GM23248 (cell line): ENCODE measurements at places on chromosomes 1 and 21. TPM values are rescaled to one million over a fixed set of nuclear protein-coding genes. Genes with fewer than 3 reads are reported as not detected.

DNA sequence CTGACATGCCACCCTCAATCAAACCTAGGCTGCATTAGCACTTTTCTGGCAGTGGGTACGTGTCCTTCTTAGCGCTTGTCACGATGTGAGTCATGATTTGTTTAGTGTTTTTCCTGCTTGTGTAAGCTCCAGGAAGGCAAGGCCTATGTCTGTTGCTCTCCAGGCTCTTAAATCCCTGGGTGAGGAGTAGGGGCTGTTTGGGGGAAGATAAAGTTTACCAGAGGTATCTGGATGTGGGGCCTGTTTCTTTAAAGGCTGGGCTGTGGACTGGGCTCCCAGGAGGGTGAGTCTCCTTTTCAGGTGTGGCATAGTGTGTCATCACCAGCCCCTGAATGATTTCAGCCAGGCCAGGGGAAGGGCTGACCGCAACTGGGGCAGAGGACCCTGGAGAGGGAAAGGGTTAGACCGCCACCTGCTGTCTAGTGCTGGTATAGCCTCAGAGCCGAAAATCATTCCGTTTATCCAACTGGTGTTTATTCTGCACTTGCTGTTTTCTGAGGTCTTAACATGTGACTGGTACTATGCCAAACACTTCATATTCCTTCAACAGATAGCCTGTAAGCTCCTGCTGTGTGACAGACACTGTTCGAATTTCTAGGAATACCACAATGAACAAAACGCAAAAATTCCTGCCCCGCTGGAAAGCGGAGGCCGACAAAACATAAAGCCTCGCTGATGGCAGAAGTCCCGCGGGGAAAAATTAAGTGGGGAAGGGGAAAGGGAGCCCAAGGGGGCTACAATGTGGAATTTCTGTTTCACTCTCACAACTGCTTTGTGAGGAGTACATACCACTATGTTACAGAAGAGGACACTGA lies 9.7 kb downstream of the SERINC2 start:
- H3K4me3 ChIP-seq = no peak overlapping the region
- H3K27me3 ChIP-seq = no peaks in the 10 kb centered on the region
- H3K4me1 ChIP-seq = peaks cover 10% of the 10 kb centered on the region
- H3K27ac ChIP-seq = peak overlapping the region; percentile 40
- peak; percentile 92 for DNase-seq

GRCh38 chr1:156958247-156958714 lies 37.8 kb downstream of the LRRC71 start:
- peaks cover 10% of the 10 kb centered on the region; the same call in 1 of the 2 replicates for H3K36me3 ChIP-seq
- no peak overlapping the region for H3K27ac ChIP-seq
- no peak overlapping the region for H3K4me3 ChIP-seq
- no peaks in the 10 kb centered on the region for H3K27me3 ChIP-seq
- DNase-seq = no peak
- H3K4me1 ChIP-seq = no peaks in the 10 kb centered on the region

DNA sequence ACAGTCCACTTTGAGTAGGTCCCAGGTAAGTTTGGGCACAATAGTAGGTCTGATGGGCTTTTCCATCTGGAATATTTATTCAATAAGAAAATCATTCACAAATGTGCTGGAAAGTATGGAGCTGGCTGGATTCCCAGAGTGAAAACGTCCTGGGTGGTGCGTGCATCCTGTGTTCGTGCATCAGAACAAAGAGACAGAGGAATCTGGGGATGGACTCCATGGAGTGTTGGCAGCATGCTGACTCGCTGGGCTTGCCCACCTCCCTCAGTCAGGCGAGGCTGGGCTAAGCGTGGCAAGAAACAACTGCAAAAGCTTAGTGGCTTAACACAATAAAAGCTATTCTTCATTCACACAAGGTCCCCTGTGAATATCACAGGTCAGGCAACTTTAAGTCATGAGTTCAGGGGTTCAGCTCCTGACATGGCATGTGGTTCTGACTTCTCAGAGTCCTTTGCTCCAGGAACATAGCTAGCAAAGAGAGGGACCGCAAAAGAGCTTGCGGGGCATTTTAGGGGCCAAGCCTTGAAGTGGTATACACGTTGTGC lies 151.6 kb upstream of the ZNF644 start:
- no peaks in the 10 kb centered on the region for H3K36me3 ChIP-seq
- no peaks in the 10 kb centered on the region for H3K4me1 ChIP-seq
- H3K4me3 ChIP-seq = no peak overlapping the region
- peaks cover 20% of the 10 kb centered on the region for H3K27me3 ChIP-seq

- H3K36me3 ChIP-seq = no peaks in the 10 kb centered on the region
- H3K4me1 ChIP-seq = no peaks in the 10 kb centered on the region
- no peak overlapping the region for H3K27ac ChIP-seq
- no peaks in the 10 kb centered on the region for H3K27me3 ChIP-seq
Observed at GRCh38 chr1:230320804-230321203, 105.3 kb downstream of the PGBD5 start.

- H3K36me3 ChIP-seq = no peaks in the 10 kb centered on the region
- DNase-seq = no peak
- no peak overlapping the region for H3K27ac ChIP-seq
- no peak overlapping the region for H3K4me3 ChIP-seq
Observed at GRCh38 chr1:33272930-33273329, 16.6 kb downstream of the ZNF362 start.

- no peaks in the 10 kb centered on the region for H3K27me3 ChIP-seq
- peak overlapping the region; percentile 37 for H3K4me3 ChIP-seq
- H3K4me1 ChIP-seq = peaks cover 29% of the 10 kb centered on the region
Observed at GRCh38 chr1:206472454-206472853, 2.2 kb downstream of the IKBKE start.

DNA sequence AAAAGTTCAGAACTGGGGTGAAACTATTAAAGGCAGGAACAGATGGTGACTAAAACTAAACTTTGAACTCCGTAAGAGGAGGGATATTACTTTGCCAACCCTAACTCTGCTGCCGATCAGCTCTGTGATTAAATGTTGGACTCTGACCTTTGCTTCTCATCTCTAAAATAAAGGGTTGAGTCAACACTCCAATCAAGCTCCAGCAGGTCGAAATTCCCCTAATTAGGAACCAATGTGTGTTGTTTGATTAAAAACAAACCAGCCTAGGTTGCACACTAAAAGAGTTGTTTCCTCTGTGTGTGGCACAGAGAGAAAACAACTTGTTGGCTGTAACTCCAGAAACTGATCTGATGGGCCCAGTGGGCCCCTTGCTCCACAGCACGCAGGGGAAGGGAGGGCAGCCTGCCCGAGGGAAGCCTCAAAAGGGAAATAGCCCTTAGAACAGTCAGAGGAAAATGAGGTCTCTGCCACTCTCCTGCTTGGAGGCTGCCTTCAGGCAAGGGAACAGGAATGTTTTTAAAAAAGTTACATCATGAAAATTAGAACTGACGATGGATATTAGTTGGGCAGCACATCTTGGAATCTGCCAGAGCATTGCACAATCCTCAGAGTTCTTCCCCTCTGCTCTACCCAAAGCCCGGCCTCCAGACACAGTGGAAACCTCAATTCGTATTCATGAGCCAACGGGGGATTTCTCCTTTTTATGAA lies 69.3 kb downstream of the KCTD3 start:
- H3K27ac ChIP-seq = peak overlapping the region; percentile 84
- peak; percentile 84 for DNase-seq
- peak overlapping the region; percentile 63 for H3K4me3 ChIP-seq
- H3K36me3 ChIP-seq = no peaks in the 10 kb centered on the region
- peaks cover 19% of the 10 kb centered on the region for H3K4me1 ChIP-seq

- peak; percentile 86 for DNase-seq
- no peaks in the 10 kb centered on the region for H3K36me3 ChIP-seq
- H3K27me3 ChIP-seq = no peaks in the 10 kb centered on the region
- H3K4me1 ChIP-seq = peaks cover 17% of the 10 kb centered on the region
- H3K27ac ChIP-seq = no peak overlapping the region
Observed at GRCh38 chr21:37878946-37879660, 37.2 kb downstream of the KCNJ6 start.

GRCh38 chr1:175873290-175873935 lies 130.0 kb upstream of the TNR start:
- no peaks in the 10 kb centered on the region for H3K36me3 ChIP-seq
- DNase-seq = no peak
- H3K27me3 ChIP-seq = no peaks in the 10 kb centered on the region; the same call in 1 of the 2 replicates
- no peak overlapping the region for H3K4me3 ChIP-seq
- H3K27ac ChIP-seq = no peak overlapping the region

GRCh38 chr1:2783069-2783434 lies 18.4 kb downstream of the TTC34 start:
- no peak overlapping the region for H3K4me3 ChIP-seq
- no peaks in the 10 kb centered on the region for H3K27me3 ChIP-seq
- no peaks in the 10 kb centered on the region for H3K4me1 ChIP-seq

GRCh38 chr1:180165509-180166435 lies 11.1 kb downstream of the QSOX1 start:
- DNase-seq = no peak
- peaks cover 12% of the 10 kb centered on the region; the same call in 1 of the 2 replicates for H3K36me3 ChIP-seq
- no peaks in the 10 kb centered on the region for H3K4me1 ChIP-seq
- no peaks in the 10 kb centered on the region for H3K27me3 ChIP-seq
- no peak overlapping the region for H3K4me3 ChIP-seq

GRCh38 chr1:70916034-70916427 lies 131.6 kb downstream of the PTGER3 start:
- H3K27me3 ChIP-seq = no peaks in the 10 kb centered on the region
- H3K4me1 ChIP-seq = no peaks in the 10 kb centered on the region
- no peak overlapping the region for H3K27ac ChIP-seq
- H3K4me3 ChIP-seq = no peak overlapping the region
- no peaks in the 10 kb centered on the region for H3K36me3 ChIP-seq
- DNase-seq = no peak

- H3K27ac ChIP-seq = no peak overlapping the region
- DNase-seq = no peak
- H3K36me3 ChIP-seq = no peaks in the 10 kb centered on the region
- no peak overlapping the region for H3K4me3 ChIP-seq
Observed at GRCh38 chr1:85033221-85033620, 15.1 kb downstream of the MCOLN3 start.

- H3K36me3 ChIP-seq = no peaks in the 10 kb centered on the region
- no peak for DNase-seq
- no peak within 1 kb of the TSS for H3K4me3 ChIP-seq
- no peak within 1 kb of the TSS for H3K27ac ChIP-seq
- H3K27me3 ChIP-seq = no peaks in the 10 kb centered on the region
Observed at GRCh38 chr1:16212251-16212961, at the start of gene ARHGEF19. TSS of gene ARHGEF19 (minus strand) at chr1:16212652. CDS start at chr1:16209054, 3,598 bp downstream.

DNA sequence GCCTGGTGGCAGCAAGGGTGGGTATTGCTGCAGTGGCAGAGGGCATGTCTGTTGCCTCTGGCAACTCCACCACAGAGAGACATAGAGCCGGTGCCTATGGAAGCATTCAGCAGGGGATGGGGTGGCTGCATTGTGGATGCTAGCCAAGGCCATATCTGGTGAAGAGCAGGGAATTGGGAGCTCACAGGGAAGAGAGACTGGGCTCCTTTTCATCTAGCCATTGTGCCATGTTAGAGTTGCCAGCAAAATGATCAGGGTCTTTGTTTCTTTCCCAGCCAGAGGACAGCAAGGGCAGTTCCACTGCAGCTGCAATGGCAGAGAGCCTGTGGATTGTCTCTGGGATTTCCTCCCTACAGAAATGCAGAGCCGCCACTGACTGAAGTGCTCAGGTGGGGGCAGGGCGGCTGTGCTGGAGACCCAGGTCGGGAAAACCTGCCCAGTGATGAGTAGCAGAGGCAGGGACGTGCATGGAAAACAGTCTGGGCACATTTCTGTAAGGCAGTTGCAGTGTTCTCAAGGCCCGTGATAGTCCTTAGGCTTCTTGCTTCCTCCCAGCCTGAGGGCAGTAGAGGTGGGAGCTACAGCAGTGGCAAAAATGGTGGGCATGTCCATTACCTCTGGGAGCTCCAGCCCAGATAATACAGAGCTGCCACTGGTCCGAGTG lies 40.2 kb upstream of the CYP4X1 start:
- H3K4me3 ChIP-seq = no peak overlapping the region
- no peak for DNase-seq
- H3K36me3 ChIP-seq = no peaks in the 10 kb centered on the region

DNA sequence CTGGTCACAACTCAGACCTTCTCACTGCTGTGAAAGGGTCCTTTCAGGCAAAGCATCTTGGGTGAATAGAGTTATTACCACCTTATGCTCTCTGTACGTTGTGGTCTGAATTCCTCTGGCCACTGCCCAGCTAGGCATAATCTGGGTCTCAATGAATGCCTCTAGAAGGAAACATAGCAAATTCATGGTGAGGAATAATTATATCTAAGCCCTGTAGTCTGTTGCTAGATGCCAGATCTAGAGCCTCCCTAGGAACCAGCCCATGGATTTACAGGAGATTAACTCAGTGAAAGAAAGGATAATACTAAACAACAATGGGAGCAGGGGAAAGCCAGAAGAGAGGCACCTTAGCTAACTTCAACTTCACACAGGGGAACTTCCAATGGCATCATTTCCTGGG lies 2.4 kb upstream of the COL11A1 start:
- no peak overlapping the region for H3K4me3 ChIP-seq
- H3K36me3 ChIP-seq = no peaks in the 10 kb centered on the region
- no peak for DNase-seq

DNA sequence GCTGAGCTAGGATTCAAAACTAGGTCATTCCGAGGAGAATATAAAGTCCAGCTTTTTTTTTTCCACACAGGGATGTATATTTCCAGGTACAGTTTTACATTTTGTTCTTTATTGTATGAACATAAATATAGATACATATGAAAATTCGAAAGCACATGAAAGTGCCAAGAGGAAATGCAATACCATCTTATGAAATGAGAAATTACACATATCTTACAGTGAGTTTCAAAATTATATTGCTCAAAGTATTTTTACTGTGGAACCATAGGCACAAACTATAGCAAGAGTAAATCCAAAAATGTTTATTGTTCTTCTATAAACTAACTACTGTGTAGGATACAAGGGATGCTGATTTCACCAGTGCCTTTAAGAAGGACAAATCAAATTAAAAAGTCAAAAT lies 39.0 kb downstream of the PTPRC start:
- no peak overlapping the region for H3K4me3 ChIP-seq
- H3K27me3 ChIP-seq = no peaks in the 10 kb centered on the region
- DNase-seq = no peak
- peaks cover 55% of the 10 kb centered on the region for H3K4me1 ChIP-seq
- H3K27ac ChIP-seq = peak overlapping the region; percentile 48

GRCh38 chr1:242017580-242018233 lies 18.8 kb upstream of the MAP1LC3C start:
- H3K4me3 ChIP-seq = no peak overlapping the region
- no peaks in the 10 kb centered on the region for H3K36me3 ChIP-seq
- no peak overlapping the region for H3K27ac ChIP-seq
- no peaks in the 10 kb centered on the region for H3K27me3 ChIP-seq

GRCh38 chr1:171420810-171421209 lies 64.5 kb upstream of the PRRC2C start:
- H3K27ac ChIP-seq = no peak overlapping the region
- no peaks in the 10 kb centered on the region for H3K27me3 ChIP-seq
- H3K4me3 ChIP-seq = no peak overlapping the region
- H3K4me1 ChIP-seq = peaks cover 9% of the 10 kb centered on the region

GRCh38 chr21:36321325-36322082 lies 1.5 kb downstream of the MORC3 start:
- H3K4me3 ChIP-seq = peak overlapping the region; percentile 92
- DNase-seq = peak; percentile 54
- peak overlapping the region; percentile 86 for H3K27ac ChIP-seq
- H3K36me3 ChIP-seq = no peaks in the 10 kb centered on the region
- no peaks in the 10 kb centered on the region for H3K27me3 ChIP-seq

VSIG8 gene
- total RNA-seq = not detected in 2 replicates

FCRL5 gene
- total RNA-seq = not detected in 2 replicates

TMEM79 gene
- 0.63 and 1.8 TPM in 2 replicates for total RNA-seq

ZFP69 gene
- 1.9 and 2.9 TPM in 2 replicates for total RNA-seq

TMPRSS2 gene
- not detected in 2 replicates for total RNA-seq

FNDC5 gene
- total RNA-seq = 0.76 TPM in 1 of 2 replicates, not detected in the other

PLEKHG5 gene
- 7.0 and 7.6 TPM in 2 replicates for total RNA-seq

FAM229A gene
- 1.1 and 3.2 TPM in 2 replicates for total RNA-seq

CLIC6 gene
- total RNA-seq = not detected in 2 replicates
